ENCODE measurements at places on chromosomes 1 and 21. TPM values are rescaled to one million over a fixed set of nuclear protein-coding genes. Genes with fewer than 3 reads are reported as not detected.

OR2T29 gene
- total RNA-seq: not detected

MCOLN2 gene
- total RNA-seq: 43.2 TPM

DNA sequence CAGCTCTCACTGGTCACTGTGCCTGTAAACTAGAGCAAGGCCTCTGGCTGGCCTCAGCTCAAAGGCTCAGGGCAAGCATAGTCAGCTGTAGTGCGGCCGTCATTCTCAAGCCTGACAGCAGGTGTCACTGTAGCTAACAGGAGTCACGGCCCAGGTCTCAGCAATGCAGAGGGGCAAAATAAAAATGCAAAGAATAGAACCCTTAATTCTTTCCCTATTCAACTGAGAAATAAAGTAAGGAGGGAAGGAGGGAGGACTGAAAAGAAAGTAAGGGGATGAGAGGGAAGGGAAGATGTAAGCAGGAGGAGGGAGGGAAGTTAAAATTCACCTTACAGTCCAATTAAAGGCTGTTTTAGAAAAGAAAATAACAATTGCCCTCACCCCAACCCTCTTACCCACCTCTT is 106.1 kb downstream of the KIAA0319L start:
- DNase-seq: peak; percentile 85

DNA sequence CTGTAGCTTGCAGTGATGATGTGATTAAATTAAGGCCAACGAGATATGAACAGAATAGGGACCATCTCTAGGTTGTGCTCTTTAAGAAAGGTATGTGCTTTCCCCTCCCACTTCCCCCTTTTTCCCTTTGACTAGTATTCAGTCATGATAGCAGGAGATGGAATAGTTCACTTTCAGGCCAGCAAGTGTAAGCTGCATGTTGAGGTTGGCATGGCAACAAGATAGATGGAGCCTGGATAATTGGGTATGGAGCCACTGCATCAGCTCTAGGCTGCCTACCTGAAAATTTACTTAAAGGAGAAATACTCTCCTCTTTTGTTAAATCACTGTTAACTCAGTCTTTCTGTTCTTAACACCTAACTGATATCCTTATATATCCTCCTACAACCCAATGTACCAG is 1.5 kb upstream of the CRP start:
- no peak for DNase-seq

GRCh38 chr1:20499105-20499504 is 8.8 kb downstream of the MUL1 start:
- DNase-seq: no peak

Measured in activated CD4-positive, alpha-beta memory T cell treated with anti-CD3 and anti-CD28 coated beads for 36 hours (primary cell).